Nucleus accumbens (tissue), 56 donors: ENCODE measurements at places on chromosomes 4 and X.

DNA sequence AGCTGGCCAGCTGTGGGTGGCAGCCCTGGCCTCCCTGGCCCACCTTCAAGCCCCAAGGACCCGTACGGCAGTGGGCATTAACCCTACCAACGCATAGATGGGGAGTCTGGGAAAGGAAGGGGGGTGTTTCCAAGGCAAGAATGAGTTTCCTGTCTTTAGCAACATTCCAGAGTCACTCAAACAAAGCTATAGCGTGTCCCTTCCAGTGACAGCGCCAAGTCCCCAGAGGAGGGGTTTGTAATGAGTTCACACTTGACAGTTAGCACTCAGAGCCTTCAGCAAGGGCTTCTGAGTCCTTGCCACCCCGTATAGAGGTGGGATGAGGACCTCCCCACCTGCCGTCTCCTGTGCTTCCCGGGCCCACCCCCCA lies 1.8 kb downstream of the BGN start:
- DNase-seq, result no peak

DNA sequence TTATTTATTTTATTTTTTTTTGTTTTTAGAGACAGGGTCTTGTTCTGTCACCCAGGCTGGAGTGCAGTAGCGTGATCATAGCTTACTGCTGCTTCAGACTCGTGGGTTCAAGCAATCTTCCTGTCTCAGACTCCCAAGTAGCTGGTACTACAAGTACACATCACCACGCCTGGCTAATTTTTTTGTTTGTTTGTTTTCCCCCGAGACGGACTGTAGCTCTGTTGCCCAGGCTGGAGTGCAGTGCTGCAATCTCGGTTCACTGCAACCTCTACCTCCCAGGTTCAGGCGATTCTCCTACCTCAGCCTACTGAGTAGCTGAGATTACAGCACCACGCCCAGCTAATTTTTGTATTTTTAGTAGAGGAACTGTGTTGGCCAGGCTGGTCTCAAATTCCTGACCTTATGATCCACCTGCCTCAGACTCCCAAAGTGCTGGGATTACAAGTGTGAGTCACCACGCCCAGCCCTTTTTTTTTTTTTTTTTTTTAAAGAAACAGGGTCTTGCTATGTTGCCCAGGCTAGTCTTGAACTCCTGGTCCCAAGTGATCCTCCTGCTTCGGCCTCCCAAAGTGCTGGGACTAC lies 32.2 kb downstream of the COPS4 start:
- DNase-seq, result no peak

GRCh38 chrX:103685396-103685795 lies 1.1 kb downstream of the MORF4L2 start:
- no peak for DNase-seq

DNA sequence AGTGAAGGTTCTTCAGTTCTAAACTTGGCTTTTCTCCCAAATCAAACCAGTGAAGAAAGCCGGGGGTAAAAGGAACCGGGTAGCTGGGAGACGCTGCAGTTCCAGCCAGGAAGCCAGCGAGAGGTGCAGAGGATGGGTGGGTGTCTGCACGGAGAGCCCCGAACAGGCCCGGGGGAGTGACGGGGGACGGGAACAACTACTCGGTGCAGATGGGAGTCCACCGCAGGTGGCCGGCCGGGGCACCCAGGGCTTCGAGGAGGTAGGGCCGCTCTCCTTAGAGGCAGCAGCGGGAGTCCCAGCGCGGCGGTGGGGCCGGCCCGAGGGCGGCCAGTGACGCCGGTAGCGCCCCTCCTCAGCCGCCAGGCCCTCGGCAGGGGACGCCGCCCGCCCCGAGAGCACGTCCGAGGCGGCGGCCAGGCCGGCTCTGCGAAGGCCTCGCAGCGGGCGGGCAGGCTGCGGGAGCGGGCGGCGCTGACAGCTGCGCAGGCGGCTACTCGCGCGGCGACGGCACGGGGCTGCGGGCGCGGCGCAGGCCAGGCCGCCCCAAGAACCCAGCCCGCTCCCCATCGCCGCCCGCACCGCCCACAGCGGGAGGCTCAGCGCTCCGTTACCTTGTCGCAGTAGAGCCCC lies 449 bp downstream of the FBXL5 start:
- DNase-seq, result peak; percentile 73

DNA sequence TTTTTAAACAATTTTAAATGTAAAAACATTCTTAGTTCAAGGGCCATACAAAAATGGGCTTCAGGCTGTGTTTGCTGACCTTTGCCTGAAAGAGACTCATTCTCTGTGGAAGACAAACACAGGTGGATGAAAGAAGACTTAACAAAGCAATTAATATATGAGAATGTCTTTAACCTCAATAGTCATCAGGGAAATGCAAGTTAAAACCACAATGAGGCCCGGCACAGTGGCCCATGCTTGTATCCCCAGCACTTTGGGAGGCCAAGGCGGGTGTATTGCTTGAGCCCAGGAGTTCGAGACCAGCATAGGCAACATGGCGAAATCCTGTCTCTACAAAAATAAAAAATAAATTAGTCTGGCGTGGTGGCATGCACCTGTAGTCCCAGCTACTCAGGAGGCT lies 7.1 kb upstream of the SMARCA1 start:
- DNase-seq, result no peak

- no peak for DNase-seq
These were observed 91.5 kb downstream of the PPP2R2C start for GRCh38 chr4:6380746-6381410.

GRCh38 chr4:6854098-6854744 lies 55.4 kb upstream of the TBC1D14 start:
- DNase-seq, result no peak

DNA sequence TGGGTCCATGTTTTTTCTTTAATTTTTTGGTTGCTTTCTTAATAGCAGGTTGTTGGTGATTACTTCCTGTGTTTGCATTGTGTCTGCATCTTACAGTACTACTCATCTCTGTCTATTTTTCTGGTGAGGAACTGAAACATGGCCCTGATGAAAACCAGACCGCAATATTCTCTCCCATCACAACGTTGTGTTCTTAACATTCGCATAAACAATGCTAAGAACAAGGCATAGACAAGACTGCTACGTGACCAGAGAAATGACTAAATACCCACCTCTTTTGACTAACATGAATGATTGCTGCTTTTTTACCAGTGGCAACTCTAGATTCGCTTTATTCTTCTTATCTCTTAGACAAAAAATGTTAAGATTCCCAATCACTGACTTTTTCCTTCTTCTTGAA lies 179.1 kb downstream of the GC start:
- no peak for DNase-seq

GRCh38 chr4:82284475-82284857 lies 89.3 kb downstream of the HNRNPD start:
- no peak for DNase-seq

GRCh38 chrX:110847334-110847733 lies 51.7 kb upstream of the CHRDL1 start:
- no peak for DNase-seq

GRCh38 chr4:109234596-109234995 lies 67.9 kb downstream of the COL25A1 start:
- DNase-seq, result no peak

DNA sequence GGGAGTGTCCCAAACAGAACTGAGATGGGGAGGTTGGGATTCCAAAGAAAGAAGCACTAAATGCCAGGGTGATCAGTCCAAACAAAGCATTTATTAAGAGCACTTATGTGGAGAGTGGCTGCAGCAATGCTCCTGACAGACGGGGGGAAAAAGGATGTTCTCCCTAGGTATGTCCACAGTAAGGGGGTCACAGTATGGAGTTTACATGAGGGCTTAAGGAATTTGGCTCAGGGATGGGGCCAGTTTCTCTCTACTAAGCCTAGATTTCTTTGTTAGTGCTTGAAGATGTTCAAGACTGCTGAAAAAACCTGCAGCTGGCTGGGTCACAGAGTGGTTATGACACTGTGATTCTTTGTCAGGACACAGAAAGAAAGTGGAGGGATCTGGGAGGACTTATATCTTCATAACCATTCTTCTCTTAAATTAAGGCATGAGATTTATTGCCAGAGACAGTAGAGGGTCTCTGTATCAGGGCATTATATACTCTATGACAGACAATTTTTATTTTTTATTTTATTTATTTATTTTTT lies 1468.0 kb downstream of the C4orf33 start:
- DNase-seq, result no peak

GRCh38 chr4:81625422-81626417 lies 154.0 kb upstream of the RASGEF1B start:
- no peak for DNase-seq

DNA sequence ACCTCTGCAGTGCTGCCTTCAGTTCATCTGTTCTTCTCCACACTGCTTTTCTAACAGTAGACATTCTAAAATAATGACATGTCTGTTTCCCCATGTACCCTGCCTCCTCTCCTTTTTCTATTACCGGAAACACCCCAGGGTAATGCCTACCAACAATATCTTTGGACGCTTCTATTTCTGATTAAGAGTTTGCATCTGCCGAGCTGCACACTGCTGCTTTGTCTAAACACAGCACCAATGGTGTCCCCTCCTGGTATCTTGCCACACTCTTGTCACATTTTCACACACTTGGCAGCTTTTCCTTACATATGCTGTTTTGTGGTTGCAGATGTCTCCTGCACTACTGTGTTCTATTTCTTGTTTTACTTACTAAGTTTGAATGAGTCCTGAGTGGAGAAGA lies 288.8 kb downstream of the GRIA2 start:
- no peak for DNase-seq

GRCh38 chr4:47054130-47054529 lies 22.8 kb downstream of the GABRB1 start:
- no peak for DNase-seq
